ENCODE measurements at places on chromosomes 7 and 10.

DNA sequence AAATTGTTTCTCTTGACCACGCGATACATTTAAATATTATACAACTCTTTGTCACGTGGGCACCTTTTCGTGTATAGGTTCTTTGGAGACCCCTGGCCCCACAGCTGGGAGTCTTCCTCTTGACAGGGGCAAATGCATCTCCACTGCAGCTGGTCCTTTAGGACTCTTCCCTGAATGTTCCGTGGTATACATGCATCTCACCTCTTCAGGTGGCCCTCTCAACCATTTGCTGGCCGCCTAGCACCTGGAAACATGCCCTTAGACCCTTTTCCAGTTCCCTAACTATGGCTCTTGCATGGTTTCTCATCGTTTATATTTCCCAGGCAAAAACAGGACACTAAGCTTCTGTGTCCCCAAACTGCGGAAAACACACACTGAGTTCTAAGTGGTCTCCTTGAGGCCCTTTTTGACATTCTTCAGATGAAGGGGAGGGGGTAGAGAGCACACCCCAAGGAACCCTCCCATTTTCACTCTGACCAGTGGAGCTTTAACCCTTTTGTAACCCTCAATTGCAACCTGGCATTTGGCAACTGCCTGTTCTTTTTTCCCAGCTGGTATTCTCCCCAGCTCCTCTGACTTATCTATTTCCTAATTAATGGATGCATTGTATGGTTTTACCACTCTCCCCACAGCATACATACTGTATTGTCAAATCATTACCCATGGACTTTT, 20.6 kb downstream of the HNRNPA2B1 start:
- DNase-seq, result no peak

- no peak for DNase-seq
Observed at GRCh38 chr7:135661311-135662122, 797 bp upstream of the STMP1 start.

GRCh38 chr7:22564511-22565045, 64.6 kb upstream of the STEAP1B start:
- peak; percentile 93 for DNase-seq

GRCh38 chr7:123712619-123713018, 36.2 kb downstream of the WASL start:
- no peak for DNase-seq

DNA sequence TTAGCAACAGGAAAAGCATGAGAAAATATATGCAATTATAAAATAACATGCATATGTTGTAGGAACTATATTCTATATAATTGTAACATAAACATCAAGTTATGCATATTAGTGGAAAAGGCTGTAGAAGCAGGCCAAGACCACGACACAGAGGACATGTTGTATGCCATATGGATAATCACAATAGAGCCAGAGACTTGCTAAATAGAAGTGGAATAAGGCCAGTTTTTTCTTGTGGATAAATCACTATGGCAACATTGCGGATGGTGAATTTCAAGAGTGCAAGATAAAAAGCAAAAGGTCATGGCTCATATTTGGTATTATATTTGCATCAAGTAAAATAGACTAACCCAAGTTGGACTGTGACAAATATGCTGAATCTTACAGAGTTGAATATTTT, 93.0 kb downstream of the PCDH15 start:
- DNase-seq, result no peak

GRCh38 chr10:105644559-105644958, 1003.5 kb downstream of the SORCS3 start:
- DNase-seq, result no peak

GRCh38 chr10:132735341-132735775, 50.6 kb downstream of the NKX6-2 start:
- DNase-seq, result no peak

GRCh38 chr7:156240532-156240931, 400.0 kb upstream of the RNF32 start:
- DNase-seq, result no peak

GRCh38 chr10:98296524-98296923, 28.5 kb upstream of the LOXL4 start:
- no peak for DNase-seq

DNA sequence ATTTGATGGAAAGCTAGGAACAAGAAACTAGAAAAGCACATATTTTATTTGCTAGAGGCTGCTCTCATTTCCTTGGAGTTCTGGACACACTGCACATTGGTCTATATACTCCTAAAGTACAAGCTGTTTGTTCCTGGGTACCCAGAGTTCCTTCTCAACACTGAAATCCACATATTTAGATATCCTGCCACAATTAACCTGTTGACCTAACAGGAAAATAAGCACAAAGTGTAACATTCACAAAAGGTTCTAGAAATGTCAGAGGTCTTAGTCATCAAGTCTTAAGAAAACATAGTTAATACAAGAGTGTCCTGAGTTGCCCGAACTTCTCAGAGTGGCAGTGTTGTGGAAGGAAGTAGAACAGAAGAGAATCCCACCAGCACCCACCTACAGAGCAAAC, 115.6 kb downstream of the ELMO1 start:
- peak; percentile 72 for DNase-seq

DNA sequence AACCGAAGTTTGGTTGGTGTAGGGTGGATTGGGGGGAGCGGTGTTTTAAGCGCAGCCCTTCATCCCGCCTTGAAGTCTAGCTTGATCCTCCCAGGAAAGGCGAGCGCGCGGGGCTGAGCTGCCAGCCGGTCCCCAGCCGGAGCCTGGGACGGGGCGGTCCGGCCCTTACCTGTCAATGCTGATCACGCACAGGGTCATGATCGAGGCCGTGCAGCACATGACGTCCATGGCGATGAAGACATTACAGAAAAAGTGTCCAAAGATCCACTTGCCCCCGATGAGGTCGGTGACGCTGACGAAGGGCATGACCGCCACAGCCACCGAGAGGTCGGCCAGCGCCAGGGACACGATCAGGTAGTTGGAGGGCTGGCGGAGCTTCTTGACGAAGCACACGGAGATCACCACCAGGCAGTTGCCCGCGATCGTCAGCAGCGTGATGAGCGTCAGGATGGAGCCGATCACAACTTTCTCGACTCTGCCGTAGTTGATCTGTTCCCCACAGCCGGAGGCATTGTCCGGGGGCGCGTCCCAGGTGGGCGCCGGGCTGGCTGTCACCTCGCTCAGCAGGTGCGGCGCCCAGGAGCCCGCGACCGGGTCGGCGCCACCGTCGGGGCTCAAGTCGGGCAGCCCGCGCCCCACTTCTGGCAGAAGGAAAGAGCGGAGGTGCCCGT, 740 bp downstream of the HTR7 start:
- no peak for DNase-seq

DNA sequence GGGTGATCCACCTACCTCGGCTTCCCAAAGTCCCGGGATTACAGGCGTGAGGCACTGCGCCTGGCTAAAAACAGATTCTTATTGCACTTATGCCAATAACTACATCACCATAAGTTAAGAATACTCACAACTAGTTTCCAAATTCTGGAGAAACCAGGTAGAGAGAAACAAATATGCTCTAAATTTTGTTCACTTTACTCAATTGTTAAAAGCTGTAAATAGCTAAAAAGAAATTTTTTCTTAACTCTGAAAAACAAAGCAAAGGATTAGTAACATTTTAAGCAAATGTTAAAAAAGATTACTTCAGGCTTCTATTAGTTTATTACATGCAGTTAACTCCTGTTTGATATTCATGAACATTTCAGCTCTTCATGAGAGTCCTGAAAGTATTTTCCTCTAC, 28.3 kb upstream of the ZMIZ2 start:
- DNase-seq, result no peak

- DNase-seq, result peak; percentile 16
Observed at GRCh38 chr10:3782146-3782450, 2.9 kb downstream of the KLF6 start.

- DNase-seq, result no peak
Observed at GRCh38 chr7:149879766-149880637, 6.2 kb downstream of the ATP6V0E2 start.

DNA sequence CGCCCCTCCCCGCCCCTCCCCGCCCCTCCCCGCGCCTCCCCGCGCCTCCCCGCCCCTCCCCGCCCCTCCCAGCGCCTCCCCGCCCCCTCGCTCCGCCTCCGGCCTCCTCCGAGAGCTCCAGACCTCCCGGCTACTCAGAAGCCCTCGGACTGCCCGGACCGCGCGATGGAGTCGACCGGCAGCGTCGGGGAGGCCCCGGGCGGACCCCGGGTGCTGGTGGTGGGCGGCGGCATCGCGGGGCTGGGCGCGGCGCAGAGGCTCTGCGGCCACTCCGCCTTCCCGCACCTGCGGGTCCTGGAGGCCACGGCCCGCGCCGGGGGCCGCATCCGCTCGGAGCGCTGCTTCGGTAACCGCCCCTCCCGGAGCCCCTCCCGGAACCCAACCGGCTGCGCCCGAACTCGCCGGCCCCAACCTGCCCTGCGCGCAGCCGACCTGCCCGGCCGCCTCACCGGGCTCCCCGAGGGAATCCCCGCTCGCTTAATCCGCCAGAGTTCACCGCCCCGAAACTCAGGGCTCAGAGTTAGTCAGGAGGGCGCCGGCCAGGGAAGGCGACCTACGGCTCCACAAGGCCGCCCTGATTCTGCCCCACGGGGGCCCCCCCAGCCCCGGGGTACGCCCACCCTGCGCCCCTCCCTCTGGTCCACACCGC, at the start of gene PAOX:
TSS of gene PAOX (plus strand) at position 111 of the 649 bp plus-strand sequence. CDS start at position 166, 55 bp downstream.
- DNase-seq, result no peak

GRCh38 chr10:115084277-115084850, 8.8 kb upstream of the ATRNL1 start:
- no peak for DNase-seq

GRCh38 chr7:22051886-22052673, 106.4 kb upstream of the CDCA7L start:
- no peak for DNase-seq

GRCh38 chr7:79880312-79880711, 254.3 kb upstream of the GNAI1 start:
- no peak for DNase-seq

GRCh38 chr7:20302891-20303290, 27.8 kb upstream of the ITGB8 start:
- DNase-seq, result no peak

- peak; percentile 77 for DNase-seq
Observed at GRCh38 chr7:131040467-131040932, 287.2 kb upstream of the MKLN1 start.

DNA sequence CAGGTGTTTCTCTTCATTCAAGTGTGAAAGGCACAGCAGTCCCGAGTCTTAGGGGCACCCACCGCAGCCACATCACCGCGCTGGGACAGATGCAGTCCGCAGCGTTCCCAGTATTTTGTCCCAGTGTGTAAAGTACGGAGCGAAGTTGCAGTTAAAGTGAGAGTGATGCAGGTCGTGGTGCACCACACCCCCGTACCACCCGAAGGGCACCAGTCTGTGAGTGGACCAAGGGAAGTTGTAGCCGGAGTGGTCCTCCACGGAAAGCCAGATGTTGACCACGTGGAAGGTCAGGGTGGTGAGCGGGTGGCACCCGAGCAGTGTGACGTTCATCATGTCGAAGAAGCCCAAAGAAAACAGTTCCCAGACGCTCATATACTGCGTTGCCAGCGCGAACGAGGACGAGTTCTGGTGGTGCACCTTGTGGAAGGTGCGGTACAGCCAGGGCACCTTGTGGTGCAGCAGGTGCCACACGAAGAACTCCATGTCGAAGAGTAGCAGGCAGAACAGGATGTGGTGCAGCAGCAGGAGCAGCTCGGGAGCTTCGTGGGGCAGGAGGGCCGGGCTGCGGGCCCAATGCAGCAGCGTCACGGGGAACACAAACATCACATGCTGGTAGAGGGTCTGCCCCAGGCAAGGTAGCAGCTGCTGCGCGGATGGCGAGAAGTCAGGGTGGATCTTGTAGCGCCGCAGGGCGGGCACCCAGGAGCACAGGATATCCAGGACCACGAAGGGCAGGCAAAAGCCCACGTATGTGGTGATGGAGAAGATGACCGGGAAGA, 526 bp downstream of the CH25H start:
- no peak for DNase-seq

GRCh38 chr10:104639590-104640338, 1.3 kb upstream of the SORCS3 start:
- DNase-seq, result no peak

- no peak for DNase-seq
Observed at GRCh38 chr7:134783294-134784069, 4.0 kb downstream of the CALD1 start.

DNA sequence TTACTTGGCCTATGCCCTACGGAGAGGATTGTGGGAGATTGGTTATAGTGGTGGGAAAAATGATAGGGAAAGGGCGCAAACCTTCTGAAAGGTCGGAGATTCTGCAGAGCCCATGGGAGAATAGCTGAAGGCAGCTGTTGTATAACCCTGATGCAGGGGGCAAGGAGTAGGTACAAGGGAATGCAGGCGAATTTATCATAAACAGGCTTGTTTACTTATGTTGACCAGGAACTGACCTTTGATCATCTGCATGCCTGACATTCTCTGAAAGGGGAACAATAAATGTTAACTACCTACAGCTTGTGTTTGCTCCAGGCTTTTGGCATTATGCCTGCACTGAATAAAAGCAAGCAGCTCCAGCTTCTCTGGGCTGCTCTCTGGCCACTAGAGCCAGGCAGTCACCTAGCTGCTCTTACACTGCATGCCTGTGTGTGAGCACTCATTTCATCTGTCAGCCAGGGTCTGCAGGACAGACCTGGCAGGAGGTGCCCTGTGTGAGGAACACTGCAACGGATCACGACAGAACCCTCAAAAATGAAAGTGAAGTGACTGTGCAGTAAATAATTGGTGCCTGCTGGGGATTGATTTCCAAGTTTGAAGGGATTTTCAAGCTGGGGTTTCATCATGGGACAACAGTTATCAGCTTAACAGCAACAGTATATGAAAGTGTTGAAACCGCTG, 31.1 kb upstream of the ABCA13 start:
- peak; percentile 7 for DNase-seq

- peak; percentile 26 for DNase-seq
Observed at GRCh38 chr7:73606801-73607691, 17.3 kb downstream of the MLXIPL start.

DNA sequence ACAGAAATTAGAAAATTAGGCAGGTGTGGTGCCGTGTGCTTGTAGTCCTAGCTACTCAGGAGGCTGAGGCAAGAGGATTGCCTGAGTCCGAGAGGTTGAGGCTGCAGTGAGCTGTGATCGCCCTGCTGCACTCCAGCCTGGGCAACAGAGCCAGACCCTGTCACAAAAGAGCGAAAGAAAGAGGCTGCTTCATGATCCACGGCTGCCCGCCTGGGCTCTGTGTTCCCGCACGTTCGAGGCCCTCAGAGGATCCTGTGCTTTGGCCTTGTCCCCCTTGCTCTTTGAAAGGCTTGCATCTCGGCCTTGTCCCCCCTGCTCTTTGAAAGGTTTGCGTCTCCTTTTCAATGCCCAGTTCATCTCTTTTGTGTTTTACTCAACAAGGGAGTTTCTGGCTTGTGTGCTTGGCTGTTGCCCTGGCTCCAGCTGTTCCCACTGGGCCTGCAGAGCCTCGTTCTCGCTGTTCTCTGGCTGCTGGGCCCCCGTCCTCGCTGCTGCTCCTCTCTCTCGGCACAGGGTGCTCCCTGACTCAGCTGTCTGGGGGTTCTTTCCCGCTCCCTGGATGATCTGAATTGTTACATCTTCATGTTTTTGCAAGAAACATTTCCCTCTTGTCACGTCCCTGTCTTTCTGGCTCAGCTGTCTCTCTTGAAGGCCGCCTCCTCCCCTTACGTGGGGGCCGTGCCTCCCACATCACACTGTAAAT, 45.1 kb upstream of the INPP5A start:
- no peak for DNase-seq

- no peak for DNase-seq
Observed at GRCh38 chr10:120634659-120635058, 177.6 kb downstream of the PLPP4 start.

Data from kidney capillary endothelial cell (primary cell).